ENCODE measurements at places on chromosomes 6 and 20.
A peak's percentile ranks its signal among the peaks of the same experiment; 100 is the strongest.

DNA sequence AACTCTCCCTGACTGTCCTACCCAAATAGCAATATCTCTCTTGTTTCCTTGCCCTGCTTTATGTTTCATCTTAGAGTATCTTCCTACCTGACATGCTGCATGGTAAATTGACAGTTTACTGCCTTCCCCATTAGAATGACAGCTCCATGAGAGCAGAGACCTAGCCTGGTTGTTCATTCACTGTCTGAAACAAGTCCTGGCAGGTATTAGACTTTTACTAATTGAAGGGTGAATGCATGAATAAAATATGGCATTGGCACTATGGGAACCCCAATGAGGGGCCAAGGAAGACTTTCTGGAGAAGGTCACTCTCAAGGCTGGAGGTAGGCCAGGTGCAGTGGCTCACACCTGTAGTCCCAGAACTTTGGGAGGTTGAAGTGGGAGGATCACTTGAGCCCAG is 3.8 kb upstream of the CITED2 start:
- DNase-seq = no peak

DNA sequence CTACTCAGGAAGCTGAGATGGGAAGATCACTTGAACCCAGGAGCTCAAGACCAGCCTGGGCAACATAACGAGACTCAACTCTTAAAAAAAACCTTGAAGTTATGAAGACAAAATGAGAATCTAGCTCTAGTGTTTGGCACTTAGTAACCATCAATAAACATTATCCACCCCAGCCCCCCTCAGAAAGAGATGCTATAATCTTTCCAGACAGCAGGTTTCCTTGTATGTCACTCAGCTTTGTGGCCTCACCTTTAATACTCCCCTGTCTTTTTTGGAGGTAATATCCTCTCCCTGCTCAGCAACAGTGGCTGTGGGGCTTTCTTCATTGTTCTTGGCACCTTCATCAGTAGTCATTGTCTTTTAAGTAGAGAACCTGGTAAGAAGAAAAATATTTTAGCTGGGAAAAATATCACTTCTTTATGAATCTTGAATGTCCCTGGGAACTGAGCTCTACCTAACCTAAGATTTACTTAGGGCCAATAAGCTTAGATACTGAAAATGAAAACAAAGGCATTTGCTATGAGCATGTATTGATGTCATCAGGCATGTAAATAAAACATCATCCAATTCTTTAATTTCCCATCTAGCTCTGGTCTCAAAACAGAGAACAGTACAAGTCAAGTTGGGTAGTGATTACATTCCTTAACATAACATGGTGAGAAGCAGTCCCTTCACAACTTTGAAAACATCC is 46.1 kb downstream of the FKBP5 start:
- no peak for DNase-seq

GRCh38 chr6:116217069-116217468 is 36.8 kb downstream of the TSPYL4 start:
- DNase-seq = no peak

GRCh38 chr6:27630727-27631608 is 158.1 kb upstream of the ZNF184 start:
- peak; percentile 4 for DNase-seq

- DNase-seq = no peak
These were observed 41.1 kb upstream of the CAP2 start for GRCh38 chr6:17352302-17352701.

- DNase-seq = no peak
These were observed 63.9 kb downstream of the REV3L start for GRCh38 chr6:111418971-111419693.

DNA sequence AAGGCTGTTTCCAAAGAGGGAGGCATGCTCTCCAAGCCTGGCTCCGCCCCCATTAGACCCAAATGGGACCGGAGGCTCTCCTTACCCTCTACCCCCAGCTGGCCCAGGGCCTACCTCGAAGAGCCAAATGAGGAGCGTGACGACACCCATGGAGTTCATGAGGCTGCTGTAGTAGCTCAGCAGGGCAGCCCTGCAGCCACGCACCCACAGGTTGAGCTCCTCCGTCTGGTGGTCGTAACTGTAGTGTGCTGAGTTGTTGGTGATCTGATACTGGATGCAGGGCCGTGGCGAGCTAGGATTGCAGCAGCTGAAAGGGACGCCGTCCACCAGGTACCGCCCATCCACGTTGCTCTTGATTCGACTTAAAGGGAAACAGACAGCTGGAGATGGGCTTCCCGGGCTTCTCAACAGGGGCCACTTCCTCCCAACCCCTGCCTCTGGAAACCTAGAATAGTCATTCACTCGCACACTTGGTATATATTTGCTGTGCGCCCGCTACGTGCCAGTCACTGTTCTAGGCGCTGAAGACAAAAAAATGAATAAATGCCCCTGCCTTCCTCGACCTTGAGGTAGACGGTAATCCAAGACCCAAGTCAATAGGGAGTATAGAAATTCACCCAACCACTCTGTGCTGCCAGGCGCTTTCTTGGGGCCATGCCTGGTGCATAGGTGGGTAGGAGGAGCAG is 18.0 kb downstream of the PRPH2 start:
- no peak for DNase-seq

- no peak for DNase-seq
These were observed 12.4 kb downstream of the B4GALT5 start for GRCh38 chr20:49701241-49701790.

DNA sequence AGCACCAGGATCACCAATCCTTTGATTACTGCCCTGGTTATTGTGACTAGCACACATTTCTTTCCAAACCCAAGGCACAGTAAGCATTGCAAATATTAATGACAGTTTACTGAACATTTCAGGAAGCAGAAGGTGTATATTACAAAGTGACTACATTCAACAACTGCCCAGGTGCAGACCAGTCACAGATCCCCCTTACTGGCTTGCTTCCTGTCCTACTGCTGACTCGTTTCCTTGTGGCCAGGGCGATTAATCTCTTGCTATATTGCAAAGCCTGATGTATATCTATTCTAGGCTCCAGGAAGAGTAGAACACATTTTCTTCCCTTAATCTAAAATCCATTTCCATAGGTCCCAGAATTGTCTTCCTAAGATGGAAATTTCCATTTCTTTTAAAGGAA is 77.2 kb upstream of the EPHA7 start:
- DNase-seq = no peak

GRCh38 chr6:165508321-165508869 is 154.6 kb downstream of the PDE10A start:
- no peak for DNase-seq

DNA sequence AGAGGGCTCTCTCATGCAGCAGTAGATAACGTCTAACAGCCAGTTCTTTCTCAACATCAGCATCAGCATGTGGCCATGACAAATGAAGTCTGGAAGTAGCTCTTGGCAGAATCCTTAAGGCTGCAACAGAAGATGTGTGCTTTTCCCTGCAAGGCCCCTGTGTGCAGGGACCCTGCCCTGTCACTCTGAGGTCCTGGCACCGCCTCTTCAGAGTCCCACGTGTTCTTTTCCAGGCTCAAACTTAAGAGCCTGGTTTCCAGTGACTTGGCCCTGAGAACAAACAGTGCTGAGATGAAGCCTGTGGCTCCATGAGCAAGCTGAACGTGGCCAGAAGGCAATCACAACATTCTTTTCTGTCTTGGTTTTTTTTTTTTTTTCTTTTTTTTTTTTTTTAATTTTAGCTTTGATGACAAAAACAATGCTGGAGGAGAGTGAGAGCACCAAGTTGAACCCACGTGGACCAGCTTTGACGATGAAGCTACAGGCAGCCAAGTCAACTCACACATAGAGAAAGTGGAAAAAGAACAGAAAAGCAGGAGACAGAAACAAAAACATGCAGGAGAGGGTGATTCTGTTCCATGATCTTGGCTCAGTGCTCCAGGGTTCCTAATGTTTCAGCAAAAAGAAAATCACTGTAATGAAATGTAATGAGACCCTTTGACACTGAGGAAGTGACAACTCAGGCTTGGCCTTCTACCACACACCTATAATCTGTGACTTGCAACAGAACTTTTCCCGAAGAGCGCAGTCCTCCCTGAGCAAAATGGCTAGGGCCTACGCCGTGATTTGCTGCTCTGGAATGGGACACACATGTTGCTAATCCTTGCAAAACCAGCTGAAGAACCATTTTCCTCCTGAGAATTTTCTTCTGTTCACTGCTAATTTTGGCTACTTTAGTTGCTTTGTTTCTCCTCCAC is 86.1 kb downstream of the FOXC1 start:
- DNase-seq = no peak

DNA sequence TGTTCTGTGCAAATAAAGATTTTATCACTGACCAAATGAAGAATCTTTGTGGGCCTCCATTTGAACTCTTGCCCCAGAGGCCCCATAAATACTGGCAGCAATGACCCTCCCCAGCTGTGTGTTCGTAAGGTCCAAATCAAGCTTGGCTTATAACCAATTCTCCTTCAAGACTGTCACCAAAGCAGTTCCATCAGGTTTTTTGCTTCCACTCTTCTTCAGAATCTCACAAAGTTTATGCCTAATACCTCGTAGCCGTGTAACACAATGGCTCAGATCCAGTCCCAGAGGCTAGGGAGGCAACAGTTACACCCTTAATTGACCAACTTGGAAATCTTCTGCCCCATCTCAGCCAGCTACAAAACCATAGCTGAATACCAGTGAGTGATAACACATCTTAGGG is 120.5 kb downstream of the HIVEP2 start:
- no peak for DNase-seq

DNA sequence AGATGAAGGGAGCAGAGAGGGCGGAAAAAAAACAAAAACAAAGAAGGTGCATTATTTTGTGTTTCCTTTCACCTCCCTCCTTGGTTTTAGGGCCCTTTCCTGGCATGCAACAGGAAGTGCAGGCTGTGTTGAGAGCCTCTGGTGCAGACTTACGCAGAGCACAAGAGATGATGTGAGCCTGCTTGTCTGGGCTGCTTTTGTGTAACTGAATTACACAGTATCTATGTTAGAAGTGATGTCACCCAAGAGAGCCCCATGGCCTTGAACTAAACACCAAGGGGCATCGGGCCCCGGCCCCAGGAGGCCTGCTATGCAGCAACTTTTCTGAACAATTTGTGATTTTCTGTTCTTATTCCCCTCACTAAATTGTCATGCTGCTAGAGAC is 25.5 kb downstream of the GNAS start:
- DNase-seq = no peak

DNA sequence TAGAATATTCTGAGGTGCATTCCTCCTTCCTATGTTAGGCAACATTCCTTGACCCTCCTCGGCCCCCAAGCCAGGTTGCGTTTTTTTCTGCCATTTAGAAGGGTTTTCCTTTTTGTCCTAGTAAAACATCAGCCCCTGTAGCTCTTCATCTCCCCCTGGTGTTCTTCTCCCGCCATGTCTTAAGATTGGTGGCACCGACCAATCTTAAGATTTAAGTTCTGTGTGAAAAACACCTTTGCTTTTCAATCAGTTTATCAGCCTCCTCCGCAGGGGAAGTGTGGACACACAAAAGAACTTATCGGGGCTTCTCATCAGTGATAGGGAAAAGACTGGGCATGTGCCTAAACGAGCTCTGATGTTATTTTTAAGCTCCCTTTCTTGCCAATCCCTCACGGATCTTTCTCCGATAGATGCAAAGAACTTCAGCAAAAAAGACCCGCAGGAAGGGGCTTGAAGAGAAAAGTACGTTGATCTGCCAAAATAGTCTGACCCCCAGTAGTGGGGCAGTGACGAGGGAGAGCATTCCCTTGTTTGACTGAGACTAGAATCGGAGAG is 719 bp upstream of the EDN1 start:
- DNase-seq = no peak

DNA sequence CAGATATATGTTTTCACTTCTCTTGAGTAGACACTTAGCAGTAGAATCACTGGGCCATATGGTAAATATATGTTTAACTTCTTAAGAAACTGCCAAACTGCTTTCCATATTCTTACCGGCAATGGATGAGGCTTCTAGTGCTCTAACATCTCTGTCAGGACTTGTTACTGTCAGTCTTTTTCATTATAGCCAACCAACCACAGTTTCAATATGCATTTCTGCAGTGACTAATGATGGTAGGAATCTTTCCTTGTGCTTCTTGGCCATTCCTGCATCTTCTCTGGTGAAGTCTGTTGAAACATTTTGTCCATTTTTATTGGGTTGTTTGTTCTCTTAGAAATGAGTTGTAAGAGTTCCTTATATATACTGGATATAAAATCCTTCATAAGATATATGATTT is 66.0 kb upstream of the SYNDIG1 start:
- no peak for DNase-seq

DNA sequence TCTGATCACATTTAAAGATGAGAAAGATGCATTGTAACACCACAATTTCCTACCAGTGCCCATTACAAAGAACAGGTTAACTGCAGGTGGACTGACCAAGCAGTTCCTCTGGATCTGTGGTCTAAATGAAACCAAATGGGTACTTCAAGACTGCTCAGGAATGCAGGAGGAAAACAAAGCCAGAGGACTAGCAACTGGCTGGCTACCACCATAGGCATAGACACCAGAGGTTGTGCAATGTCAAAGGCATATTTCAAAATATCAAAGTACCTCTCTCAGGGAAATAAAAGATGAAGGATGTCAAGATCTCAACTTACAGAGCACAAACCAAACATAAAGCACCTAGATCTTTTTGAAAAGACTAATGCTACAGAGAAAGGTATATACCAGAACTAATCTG is 65.5 kb downstream of the GMDS start:
- no peak for DNase-seq

DNA sequence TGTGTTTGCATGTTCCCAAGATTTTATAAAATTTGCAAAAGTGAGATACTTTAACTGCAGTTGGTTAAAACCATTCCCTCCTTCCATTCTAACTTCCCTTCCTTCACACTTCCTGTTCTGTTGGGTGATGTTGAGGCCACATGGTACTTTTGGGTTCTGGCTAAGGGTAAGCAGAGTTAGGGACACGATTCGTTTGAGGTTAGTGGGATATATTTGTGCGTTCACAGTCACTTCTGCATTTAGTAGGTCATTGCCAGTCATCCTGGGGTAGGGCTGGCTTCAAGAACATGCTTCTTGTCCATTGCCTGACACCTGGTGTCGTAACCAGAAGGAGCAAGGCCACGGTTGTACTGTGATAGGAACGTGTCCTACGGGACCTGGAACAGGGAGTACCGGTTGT is 340.1 kb downstream of the ZFAND3 start:
- no peak for DNase-seq

DNA sequence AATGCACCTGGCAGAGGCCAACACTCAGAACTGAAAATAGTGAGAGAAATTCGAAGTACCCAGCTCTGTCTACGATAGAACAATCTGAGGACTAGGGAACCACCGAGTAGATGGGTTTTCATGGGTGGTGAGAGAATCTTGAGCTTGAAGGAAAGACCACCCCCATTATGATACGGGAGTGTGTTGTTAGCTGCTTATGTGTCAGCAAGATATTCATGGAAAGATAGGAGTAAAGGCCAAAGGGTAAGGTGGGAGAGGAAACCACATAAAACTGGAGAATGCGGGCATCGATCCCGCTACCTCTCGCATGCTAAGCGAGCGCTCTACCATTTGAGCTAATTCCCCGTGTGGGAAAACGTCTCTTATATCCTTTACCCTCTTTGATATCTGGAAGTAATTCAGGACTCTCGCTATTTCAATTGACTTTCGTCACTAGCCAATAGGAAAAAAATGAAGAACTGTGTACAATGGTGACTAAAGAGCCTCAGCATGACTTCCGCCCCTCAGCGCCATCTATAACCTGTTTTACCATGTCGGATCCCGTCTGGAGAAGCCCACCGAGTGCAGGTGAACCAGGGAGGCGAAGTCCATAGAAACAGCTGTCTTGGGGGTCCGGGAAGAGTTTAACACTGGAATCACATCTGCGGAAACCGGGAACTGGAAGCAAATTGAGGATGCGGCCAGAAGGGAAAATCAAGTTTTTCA is 25.0 kb upstream of the ABT1 start:
- no peak for DNase-seq

All from activated naive CD4-positive, alpha-beta T cell (primary cell).